GM06990 (cell line): ENCODE measurements at places on chromosomes 16 and 17.

DNA sequence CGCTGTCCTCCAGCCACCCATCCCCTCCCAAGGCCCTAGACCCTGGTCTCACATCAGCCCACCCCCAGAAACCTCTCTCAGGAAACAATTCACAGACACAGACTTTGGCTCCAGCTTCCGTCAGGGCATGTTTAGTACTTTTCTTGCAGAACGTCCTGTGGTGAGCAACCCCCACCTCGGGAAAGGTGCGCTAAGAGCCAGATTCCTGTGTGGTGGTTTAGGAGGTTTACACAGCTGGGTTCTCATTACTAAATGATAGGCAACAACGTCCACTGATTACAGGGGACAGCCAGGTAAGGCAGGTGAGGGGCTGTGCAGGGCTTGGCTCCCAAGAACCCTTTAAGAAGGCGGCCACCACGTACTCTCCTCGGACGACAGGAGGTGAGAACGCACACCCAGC lies 29.3 kb downstream of the KIFC3 start:
- DNase-seq: no peak

DNA sequence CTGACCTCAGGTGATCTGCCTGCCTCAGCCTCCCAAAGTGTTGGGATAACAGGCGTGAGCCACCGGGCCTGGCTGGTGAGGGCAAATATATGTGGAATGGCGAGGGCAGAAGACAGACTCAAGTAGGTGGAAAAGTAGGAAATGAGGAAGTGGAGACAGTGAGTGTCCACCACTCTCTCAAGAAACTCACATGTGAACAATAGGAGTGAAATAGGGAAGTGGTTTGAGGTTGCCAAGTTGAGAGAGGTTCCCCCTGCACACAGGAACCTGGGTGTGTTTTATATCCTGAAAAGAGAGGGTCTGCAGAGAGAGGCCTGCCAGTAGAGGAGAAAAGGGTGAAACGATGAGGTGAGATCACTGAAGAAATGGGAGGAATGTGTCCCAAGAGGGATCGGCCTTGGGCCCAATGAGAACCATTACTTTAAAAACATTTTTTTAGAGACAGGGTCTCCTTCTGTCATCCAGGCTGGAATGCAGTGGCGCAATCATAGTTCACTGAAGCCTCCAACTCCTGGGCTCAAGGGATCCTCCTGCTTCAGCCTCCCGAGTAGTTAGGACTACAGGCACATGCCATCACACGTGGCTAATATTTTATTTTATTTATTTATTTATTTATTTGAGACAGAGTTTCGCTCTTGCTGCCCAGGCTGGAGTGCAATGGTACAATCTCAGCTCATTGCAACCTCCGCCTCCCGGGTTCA lies 17.1 kb upstream of the CORO1A start:
- peak; percentile 77 for DNase-seq

- no peak for DNase-seq
These were observed 28.7 kb downstream of the RPH3AL start for GRCh38 chr17:323721-324571.

- DNase-seq: no peak
These were observed 22.2 kb downstream of the CDK5RAP3 start for GRCh38 chr17:47993031-47993564.

- no peak for DNase-seq
These were observed 6.3 kb upstream of the EXOSC6 start for GRCh38 chr16:70258065-70258464.
